ENCODE measurements at places on chromosomes 2 and 18. TPM values are rescaled to one million over a fixed set of nuclear protein-coding genes. Genes with fewer than 3 reads are reported as not detected.

B4GALT6 gene
- polyA plus RNA-seq: 3.1 TPM

MORN2 gene
- 23.7 TPM for polyA plus RNA-seq

CABLES1 gene
- polyA plus RNA-seq: 1.8 TPM

DNA sequence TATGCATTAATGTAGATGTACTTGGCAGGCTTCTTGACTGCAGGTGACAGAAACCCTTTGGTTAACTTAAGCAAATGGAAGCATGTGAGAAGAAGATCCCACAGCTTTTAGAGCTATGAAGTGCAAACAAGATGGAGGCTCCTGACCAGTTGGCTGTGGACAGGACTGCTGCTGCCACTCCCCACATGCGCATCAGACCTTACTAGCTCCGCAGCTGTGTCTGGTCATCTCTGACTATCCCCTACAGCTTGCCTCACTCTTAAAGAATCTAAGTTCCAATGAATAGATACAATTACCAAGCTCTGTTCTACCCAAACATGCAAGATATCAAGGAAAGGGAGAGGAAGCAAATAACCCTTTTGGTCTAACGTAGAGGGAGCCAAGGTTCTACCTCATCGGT is 587.6 kb downstream of the DSC3 start:
- DNase-seq: no peak

DNA sequence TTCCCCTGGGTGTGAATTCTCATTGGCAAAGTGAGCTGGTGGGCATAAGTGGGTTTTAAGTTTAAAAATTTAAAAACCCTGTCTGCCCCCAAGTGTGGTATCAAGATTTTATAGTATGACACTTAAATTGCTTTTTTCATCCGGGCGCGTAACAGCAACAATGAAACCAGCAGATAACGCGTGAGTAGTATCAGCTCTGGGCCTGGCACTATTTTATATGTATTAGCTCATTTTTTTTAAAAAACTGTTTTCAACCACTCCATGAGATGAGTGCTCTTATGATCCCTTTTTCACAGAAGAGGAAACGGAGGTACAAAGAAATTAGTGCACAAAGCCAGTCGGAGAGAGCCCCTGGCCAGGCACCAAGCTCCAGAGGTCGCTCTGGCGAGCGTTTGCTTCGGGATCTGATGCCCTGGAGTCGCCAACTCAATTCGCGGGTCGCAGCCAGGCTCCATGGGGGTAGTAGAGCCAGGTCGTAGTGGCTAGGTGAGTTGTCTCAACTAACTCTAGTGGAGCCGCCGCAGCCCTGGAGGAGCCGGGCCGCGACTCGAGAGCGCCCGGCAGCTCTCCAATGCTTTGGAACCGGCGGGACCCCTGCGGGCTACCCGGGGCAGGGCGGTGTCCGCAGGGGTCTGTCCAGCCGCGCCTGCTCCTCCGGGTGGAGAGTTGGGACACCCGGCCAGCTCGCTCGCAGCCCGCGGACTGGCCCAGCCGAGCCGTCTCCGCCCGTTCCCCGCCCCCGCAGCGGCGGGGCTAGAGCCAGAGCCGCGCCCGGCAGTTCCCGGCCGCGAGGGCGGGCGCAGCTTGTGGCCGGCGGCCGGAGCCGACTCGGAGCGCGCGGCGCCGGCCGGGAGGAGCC is at the start of gene IL1R1:
IL1R1 (plus strand) TSS at position 777 of the 859 bp plus-strand sequence. CDS start 14,979 bp downstream, outside the sequence.
- DNase-seq: peak; percentile 65

- no peak for DNase-seq
These were observed 366.7 kb downstream of the FIGN start for GRCh38 chr2:163369111-163369510.

DNA sequence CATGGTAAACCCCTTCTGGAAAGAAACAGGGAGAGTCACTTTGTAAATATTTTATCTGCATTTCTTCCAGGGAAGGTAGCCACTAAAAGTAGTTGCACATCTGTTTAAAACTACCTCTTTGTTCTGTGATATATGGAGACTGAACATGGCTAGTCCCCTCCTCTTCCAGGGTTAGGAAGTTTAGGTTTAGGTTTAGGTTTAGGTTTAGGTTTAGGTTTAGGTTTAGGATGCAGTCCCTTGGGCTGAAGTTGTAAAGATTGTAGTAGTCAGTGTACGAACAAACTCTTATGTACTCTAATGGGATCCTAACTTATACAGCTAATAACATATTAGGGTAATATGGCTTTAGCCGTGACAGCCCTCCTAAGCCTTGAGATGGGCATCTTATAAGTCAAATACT is 880.2 kb upstream of the TMEFF2 start:
- DNase-seq: no peak

GRCh38 chr18:8386669-8387380 is 222.4 kb upstream of the RAB12 start:
- DNase-seq: no peak

DNA sequence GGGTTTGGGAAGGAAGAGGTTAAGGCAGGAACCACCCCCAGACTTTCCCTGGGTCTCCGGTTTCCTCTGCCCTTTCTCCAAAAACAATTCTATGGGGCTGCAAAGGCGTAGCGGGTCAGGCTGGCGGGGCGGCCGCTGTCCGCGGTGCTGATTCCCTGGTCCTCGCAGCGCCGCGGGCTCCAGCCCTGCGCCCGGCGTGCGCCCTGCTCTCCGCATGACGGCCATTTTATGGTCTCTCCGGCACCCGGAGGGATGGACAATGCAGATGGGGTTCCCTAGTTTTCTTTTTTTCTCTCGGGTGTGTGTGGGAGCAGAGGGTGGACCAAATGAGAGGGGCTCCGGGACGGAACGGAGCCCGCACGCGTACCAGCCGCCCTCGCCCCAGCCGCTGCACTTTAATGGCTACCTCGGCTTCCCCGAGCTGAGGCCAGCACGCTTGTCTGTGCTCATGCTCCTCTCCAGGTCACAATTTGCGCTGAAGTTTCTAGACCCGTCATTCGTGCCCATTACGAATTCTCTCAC is 1.6 kb downstream of the ST8SIA3 start:
- peak; percentile 77 for DNase-seq

GRCh38 chr2:191291471-191291870 is 46.3 kb downstream of the MYO1B start:
- DNase-seq: no peak

DNA sequence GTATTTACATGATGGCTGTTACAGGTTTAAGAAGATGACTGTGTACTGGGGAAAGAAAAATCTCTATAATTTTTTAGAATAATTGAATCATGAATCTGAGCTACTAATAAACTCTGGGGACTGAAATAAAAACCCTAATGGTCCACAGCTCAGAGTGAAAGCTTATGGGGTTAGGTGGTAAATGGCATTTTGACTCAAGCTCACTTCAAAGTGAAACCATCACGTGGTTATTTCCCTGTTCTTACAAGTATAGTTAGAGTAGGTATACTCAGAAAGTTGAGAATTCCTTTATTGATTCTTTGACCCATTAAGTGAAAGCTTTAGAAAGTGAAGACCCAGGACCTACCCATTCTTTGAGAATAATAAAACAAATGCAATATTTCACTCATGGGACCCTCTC is 626.2 kb upstream of the SETBP1 start:
- DNase-seq: no peak

- DNase-seq: no peak
These were observed 119.6 kb upstream of the ARL5A start for GRCh38 chr2:151947813-151948165.

GRCh38 chr2:8658064-8658862 is 23.6 kb upstream of the ID2 start:
- no peak for DNase-seq

DNA sequence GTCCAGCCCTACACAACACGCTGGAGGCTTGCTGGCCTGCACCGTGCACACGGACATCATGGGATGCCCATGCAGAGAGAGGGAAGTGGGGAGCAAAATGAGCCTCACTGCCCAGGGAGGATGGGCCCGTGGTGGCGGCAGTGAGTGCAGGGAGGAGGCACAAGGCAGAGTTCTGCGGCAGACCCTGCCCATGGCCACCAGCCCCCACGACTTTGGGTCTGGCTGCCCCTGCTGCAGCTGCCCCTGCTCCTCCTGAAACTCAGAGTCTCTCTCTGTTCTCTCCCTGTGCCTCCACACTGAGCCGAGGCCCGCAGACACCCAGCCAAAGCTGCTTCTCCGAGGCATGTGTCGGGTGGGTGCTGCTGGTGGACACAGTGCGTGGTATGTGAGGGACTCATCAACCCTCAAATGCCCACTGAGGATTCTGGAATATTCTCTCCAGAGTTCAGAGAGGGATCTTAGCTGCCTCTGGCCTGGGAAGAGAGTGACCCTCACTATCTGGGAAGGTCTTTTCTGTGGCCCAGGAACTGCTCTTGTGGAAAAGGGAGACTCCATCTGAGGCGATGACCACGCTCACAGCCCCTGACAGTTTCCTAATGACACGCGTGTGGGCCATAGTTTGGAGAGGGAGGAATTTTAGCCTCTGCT is 45.1 kb upstream of the HPCAL1 start:
- DNase-seq: no peak

DNA sequence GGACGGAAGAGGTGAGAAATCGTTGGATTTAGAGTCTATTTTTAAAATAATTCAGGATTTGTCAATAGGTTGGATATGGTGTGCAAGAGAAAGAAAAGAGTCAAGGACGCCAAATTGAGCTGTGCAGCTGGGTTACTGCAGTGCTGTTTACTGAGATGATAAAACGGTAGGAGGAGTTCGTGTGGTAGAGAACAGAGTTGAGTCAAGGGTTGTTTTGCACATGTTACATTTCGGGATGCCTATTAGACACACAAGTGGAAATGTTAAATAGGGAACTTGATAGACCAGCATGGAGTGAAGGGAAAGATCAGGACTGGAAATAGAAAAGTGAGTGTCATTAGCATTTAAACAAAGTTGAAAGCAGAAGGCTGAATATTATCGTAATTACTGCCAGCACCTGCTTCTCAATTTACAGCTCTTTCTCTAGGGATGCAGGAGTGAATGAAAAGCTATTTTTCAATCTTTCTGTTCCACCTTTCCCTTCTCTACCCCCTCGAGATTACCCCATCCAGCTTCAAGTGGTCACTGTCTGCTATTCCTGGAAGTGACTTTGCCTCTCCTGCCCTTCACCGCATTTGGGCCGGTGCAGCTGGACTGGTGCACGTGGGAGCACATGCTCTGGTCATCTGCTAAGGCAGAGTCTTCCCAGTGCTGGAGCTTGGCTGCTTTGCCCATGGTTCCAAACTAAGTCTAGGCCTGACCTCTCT is 30.3 kb downstream of the GPR75 start:
- no peak for DNase-seq

GRCh38 chr2:62118160-62118559 is 77.8 kb upstream of the B3GNT2 start:
- DNase-seq: no peak
